ENCODE measurements at places on chromosomes 3 and 15.

DNA sequence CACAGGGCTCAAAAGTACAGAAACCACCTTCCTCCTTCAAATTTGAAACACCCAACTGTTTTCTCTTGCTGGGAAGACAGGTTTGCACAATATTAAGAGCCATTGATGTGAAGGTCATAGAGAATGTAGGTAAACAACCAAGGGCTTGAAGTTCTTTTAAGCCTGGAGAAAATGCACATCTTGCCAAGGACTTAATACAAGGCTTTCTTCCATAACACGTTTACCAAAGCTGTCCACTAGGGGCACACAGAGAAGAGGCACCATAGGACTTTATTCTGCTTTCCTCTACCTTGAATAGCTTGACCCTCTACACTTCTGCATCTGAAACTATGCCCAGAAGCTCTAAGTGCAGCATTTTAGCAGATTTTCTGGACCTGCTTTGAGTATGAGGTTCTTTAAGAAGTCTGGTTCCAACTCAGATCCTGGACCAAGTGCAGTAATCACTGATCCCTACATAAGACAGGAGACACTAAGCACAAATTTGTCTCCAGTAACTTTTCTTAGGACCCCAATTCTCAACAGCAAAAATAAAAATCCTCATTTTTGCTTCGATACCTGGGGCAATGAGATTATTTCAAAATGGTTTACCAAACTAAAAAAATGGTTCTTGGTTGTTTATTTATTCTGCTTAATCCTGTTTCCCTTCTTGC is 138.0 kb downstream of the FBN1 start:
- DNase-seq: no peak

DNA sequence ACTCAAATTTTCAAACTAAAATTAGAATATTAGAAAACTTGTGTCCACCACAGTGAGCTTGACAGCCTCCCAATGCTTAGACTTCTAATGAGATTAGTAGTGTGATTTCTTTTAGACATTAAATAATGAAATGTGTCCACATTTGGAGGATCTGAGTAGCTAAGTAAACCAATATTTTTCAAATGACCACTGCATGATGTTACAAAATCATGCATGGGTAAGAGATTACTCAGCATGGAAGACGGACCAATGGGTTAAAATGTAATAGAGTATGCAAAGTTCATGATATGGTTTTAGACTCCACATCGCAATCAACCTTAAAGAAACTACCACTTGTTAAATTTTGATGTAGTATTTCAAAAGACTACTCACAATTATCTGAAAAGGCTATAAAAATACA is 130.6 kb downstream of the IMPG2 start:
- DNase-seq: no peak

GRCh38 chr15:43527802-43528541 is 10.6 kb downstream of the MAP1A start:
- no peak for DNase-seq

DNA sequence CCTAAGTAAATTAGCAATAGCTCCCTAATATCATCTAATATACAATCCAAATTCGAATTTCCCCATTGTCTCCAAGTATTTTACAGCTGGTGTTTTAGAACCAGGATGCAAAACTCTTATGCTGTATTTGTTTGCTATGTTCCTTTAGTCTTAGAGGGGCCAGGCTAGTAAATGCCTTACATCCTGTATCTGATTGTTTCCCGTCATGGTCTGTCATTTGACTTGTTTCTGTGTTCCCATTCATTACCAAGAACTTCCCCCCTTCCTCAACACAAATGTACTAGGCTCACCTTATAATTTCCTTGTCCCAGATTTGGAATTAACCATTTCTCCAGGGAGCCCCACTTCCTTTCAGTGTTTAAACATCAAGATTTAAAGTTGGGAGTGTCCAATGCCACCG is 54.1 kb downstream of the ABTB1 start:
- DNase-seq: no peak

DNA sequence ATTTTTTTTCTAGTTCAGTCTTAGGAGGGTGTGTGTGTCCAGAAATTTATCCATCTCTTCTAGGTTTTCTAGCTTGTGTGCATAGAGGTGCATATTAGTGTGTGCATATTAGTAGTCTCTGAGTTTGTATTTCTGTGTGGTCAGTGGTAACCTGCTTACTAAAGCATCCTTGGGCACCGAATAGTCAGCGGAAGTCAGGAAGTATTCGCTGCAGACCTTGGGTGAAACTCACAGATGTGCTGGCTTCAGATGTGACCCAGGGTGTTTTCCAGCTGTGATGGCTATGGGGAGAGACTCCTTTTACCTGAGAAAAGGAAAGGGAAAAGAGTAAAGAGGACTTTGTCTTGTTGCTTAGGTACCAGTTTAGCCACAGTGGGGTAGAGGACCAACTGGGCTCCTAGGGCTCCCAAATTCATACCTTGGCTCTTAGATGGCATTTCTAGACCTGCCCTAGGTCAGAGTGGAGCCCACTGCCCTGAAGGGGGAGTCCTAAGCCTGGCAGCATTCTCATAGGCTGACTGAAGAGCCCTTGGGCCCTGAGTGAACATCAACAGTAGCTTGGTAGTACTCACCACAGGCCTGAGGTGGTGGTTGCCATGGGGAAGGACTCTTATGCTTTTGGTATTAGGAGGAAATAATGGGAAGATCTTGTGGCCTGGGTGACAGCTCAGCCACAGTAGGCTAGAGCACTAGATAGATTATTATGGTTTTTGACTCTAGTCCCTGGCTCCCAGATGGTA is 286.0 kb upstream of the ZPLD1 start:
- no peak for DNase-seq

- DNase-seq: no peak
These were observed 846.7 kb downstream of the EPHA3 start for GRCh38 chr3:89954137-89954536.

DNA sequence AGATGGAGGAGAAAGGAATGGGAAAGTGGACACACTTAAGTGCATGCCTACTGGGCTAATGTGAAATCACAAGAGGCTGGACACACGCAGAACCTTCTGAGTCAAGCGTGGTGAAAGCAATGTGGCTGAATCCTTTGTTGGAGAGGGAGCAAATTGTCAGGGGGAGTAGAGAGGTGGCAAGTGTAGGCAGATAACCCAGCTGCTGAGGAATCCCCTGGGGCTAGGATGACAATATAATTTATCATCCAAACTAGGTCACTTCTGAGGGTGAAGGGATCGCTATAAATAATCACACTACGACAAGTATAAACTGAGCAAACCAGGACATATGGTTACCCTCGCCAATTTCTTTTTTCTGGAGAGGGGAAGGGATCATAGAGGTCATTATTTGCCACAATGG is 28.7 kb downstream of the TAMM41 start:
- no peak for DNase-seq

GRCh38 chr15:62465173-62465572 is 300.1 kb upstream of the C2CD4B start:
- no peak for DNase-seq

- DNase-seq: no peak
These were observed 26.9 kb upstream of the ATOSA start for GRCh38 chr15:52706091-52706490.

- DNase-seq: no peak
These were observed 963.5 kb downstream of the NTRK3 start for GRCh38 chr15:87293031-87293430.

GRCh38 chr3:60509471-60509870 is 741.8 kb downstream of the FHIT start:
- DNase-seq: no peak
